ENCODE measurements at places on chromosomes 5 and 9.

- no peak for DNase-seq
Observed at GRCh38 chr5:62671479-62671878, 92.9 kb downstream of the LRRC70 start.

DNA sequence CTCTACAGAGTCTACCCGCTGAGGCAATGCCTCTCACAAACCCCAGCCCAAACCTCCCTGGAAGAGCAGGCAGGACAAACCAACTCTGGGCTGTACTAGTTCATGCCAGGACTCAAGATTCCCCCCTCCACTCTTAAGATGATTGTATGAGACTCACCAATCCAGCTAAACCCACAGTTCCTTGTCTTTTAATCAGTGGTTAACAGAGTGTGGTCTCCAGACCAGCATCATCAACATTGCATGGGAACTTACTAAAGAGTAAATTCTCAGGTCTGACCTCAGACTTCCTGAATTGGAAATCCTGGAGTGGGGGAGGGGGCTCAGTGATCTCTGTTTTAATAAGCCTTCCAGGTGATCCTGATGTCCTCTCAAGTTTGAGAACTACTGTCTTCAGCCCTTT, 240.9 kb downstream of the GAS1 start:
- no peak for DNase-seq

GRCh38 chr9:6305954-6306563, 22.1 kb upstream of the TPD52L3 start:
- no peak for DNase-seq

- no peak for DNase-seq
Observed at GRCh38 chr9:114432323-114433067, 44.7 kb upstream of the AKNA start.

DNA sequence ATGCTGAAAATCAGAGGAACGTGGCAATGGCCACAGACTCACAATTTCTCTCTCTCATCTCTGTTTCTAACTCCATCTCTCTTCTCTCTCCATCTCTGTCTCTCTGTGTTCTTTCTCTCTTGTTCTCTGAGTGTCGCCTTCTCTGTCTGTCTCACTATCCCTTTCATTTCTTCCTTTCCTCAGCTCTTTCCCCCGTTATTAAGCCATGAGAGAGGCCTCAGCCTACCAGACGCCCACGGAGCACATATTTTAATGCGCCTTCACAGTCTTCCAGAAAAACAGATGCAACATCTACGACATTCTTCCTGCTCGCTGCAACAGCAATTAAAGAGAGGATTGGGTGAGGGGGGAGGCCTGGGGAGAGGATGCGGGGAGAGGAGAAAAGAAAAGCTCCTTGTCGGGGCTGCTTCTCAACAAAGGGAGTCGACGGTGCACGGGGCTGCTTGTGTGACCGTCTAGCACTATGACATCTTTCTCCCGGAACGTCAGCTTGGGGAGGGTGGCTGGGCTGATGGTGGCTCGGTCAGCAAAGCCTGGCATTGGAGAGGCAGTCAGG, 37.7 kb upstream of the NEURL1B start:
- no peak for DNase-seq

GRCh38 chr9:73118286-73118685, 33.4 kb upstream of the ANXA1 start:
- no peak for DNase-seq

DNA sequence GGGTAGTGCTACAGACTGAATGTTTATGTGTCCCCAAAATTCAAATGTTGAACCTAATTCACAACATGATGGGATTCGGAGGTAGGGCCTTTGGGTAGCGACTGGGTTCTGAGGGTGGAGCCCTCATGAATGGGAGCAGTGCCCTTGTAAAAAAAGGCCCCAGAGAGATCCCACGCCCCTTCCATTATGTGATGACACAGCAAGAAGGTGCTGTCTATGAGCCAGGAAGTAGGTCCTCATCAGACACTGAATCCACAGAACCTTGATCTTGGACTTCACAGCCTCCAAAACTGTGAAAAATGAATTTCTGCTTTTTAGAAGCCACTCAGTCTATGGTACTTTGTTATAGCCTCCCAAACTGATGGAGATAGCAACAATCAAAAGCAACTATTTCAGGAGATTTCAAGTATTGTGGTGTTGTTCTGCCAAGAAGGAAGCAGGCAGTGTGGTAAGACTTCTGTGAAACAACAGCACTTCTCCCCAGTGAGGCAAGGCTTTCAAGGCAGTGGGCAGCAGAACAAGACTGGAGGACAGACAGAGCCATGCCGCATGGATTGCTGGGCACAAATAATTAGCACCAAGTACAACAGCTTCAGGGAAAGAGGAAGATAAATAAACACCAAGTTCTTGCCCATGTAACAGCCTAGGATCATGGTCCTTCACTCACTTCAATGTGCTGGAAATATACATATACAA, 76.1 kb downstream of the OR2K2 start:
- DNase-seq, result no peak

DNA sequence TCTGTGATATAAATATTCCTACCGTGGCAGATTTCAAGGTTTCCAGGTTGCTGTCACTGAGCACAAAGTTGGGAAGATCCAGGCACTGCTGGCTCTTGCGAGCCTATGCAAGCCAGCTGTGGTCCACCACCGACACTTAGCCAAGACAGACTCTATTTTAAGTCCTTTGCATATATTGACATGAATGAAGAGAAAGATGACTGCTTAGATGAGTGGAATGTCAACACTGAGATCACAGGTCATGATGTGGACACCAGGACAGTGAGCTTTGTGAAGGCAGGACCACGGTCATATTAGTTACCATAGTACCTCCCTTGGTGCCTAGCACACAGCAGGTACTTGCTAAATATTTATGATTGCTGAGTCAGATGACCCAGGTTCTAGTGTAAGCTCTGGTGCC, 217.0 kb downstream of the PAPPA start:
- DNase-seq, result no peak

DNA sequence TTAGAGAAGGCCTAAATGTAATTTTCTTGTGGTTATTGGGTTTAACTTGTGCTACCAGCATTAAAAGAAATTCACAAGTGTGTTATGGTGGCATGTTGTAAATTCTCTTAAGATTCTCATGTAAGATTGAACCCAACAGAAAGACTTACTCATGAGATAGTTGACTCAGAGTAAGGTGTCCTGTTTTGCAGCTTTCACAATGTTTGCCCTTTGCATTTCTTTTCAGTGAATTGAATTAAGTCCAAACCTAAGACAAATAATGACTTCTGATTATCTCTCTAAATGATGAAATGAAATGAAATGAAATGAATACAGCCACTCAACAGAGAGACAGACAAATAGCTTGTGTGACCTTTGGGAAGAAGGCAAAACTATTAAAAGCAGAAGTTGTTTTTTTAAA, 1696.9 kb upstream of the WWC1 start:
- no peak for DNase-seq

DNA sequence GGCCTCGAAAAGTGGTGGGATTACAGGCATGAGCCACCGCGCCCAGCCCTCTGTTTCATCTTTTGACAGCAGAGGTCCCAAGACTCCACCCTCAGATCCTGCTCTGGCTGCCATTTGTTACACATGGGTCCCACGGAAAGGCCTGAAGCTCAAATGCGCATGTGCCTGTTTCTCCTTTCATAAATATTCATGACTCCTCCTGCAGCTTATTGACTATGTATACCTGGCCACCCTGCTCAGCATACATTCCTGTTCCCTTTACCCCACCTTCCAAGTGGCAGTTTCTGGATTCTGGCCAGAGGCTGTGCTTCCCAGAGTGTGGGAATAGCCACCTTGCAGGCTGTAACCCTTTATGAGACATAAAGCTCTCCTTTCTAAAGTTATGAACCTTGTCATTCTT, 46.5 kb downstream of the AUH start:
- DNase-seq, result no peak

DNA sequence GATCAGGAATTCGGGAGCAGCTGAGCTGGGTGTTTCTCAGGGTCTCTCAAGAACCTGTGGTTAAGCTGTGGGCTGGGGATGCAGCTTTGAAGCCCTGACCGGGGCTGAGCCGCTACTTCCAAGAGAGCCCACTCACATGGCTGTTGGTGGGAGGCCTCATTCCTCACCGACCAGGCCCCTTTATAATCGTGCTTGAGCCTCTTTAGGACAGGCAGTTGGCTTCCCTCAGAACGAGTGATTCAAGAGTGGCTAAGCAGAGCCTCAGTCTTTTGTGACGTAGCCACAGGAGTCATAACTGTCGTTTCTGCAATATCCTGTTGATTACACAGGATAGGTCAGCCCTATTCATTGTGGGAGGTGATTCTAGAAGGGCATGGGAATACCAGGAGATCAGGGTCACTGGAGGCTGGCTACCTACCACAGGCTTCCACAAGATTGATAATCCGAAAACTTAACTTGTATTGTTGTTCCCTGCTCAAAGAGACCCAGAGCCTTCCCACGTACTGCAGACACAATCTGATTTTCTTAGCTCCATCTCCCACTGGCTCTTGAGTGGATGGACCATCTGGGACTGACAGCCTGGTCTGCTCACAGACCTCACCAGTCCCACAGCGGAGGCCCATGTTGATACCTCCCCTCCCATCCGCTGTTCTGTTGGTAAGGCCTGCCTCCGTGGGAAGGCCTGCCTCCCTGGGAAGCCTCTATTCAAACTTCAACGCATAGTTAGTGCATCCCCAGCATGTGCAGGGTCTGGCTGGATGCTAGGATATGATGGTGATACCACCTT, 3.0 kb upstream of the ERGIC1 start:
- DNase-seq, result no peak

DNA sequence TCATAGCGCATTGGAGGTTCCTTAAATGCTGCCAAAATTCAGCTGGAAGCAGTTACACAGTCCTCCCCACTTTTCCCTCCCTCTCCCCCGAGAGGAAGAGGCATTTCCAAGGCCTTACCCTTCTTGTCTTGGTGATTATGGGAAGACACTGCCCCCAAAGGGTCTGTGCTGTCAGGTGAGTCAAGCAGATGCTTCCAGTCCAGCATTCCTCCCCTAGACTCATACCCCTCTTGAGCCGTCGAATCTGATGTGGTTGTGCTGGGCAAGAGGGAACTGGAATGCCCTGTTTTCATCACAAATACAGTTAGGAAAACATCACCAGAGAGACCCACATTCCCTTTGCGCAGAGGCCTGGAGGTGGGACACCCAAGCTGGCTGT, 107.2 kb downstream of the SEMA6A start:
- no peak for DNase-seq

DNA sequence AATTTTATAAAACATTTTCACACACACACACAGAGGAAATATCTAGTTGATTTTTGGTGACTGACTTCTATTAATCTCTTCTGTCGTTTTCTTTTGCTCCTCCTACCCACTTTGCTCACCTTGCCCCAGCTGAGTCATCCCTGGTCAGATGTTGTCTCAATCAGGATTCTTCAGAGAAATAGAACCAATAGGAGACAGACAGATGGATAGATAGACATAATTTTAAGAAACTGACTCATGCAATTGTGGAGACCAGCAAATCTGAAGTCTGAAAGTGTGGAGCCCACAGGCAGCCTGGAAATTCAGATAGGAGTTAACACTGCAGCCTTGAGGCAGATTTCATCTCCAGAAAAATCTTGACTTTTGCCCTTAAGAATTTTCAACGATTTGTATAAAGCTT, 37.0 kb upstream of the PIK3R1 start:
- no peak for DNase-seq

DNA sequence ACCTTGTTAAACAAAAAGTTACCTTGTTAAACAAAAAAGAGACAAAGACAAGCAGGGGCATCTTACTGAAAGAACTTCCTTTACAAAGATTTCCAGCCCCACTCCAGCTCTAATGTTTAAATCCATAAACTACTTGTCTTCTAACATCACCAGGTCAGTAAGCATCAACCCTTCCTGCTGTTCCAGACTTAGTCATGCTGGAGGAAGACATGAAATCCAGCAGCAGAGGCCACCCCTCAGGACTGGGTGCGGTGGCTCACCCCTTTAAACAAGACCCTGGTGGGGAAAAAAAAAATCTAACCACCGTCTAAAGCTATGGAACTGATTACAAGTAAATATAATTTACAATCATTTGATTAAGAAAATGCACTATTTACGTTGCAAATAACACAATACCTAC, 9.1 kb downstream of the PDCL start:
- DNase-seq, result no peak

- DNase-seq, result no peak
Observed at GRCh38 chr9:14246951-14247350, 67.0 kb downstream of the NFIB start.

DNA sequence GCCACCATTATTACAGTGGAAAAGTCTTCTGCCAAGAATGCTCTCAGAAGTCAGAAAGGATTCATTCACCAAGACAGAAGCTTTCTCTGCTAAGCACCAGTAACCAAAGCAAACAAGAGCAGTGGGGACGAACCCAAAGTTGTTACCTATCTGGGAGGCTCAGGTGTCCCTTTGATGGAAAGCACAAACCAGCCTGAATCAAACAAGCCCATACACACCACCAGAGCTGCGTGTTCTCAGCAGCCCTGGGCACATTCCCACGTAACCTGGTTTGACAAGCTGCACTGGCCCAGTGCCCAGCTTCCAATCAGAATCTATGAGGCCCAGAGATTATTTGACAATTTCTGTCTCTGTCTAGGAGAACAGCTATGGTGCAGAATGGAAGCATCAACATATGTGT, 252.6 kb downstream of the ACTL7B start:
- DNase-seq, result no peak

GRCh38 chr5:113249206-113249605, 185.6 kb downstream of the TSSK1B start:
- DNase-seq, result no peak

GRCh38 chr5:5381310-5381913, 41.1 kb upstream of the ICE1 start:
- DNase-seq, result no peak

- no peak for DNase-seq
Observed at GRCh38 chr9:83155733-83156132, 92.8 kb upstream of the RASEF start.
